ENCODE measurements at places on chromosomes 16 and 17.

DNA sequence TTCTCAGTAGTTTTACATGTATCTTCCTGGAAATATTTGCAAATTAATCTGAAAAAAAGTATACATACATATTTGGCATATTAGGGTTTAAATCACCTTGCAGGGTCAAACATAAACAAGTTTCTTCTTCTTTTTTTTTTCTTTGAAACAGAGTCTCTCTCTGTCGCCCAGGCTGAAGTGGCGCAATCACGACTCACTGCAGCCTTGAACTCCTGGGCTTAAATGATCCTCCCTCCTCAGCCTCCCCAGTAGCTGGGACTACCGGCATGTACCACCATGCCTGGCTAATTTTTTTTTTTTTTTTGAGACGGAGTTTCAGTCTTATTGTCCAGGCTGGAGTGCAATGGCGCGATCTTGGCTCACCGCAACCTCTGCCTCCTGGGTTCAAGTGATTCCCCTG is 12.6 kb upstream of the FUS start:
- no peak for DNase-seq

DNA sequence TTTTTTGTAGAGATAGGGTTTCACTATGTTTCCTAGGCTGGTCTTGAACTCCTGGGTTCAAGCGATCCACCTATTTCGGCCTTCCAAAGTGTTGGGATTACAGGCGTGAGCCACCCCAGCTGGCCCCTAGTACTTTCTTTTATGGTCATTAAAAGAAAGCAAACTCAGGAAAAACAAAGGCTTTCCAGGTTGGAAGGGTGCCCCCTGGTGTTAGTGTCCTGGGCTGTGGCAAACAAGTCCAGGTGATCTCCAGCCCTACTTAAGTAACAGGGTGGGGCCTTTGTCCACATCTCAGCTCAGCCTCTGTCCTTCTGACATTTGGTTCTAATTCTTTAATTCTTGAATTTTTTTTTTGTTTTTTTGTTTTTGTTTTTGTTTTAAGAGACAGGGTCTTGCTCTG is 6.9 kb downstream of the IGFBP4 start:
- DNase-seq, result no peak

DNA sequence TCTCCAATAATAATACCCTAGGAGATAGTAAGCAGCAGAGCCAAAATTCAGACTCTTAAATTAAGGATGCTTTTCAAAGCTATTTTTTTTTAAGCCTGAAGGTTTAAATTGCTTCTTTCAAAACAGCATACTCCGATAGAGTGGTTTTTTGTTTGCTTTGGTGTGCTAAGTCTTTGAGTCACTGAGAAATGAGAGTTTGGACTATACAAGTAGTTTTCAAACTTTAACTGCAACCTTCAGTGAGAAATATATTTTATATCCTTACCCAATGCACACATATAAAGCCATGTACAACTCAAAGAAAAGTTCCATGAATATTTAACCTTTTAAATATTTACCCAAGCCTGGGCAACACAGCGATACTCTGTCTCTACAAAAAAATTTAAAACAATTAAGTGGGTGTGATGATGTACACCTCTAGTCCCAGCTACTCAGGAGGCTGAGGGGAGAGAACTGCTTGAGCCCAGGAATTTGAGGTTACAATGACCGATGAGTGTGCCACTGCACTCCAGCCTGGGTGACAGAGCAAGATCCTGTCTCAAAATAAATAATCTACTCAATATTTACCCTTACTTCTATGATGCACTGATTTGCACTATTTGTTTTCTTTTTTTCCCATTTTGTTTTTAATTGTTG is 19.2 kb downstream of the DCUN1D3 start:
- no peak for DNase-seq

DNA sequence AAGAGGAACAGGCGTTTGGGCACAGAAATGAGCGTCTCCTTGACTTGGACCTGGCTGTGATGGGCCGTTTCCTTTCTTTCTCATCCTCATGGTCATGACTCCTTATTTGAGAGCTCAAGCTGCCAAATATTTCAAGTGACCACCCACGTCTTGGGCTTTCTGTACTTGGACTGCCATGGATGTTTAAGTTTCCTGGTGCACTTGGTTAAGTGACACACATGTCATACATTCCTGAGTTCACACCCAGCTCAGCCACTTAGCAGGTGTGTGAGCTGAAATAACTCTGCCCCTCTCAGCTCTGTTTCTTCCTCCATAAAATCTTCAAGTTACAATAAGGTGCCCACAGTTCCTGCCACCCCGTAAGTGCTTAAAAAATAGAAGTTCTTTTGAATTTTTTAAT is 114.5 kb downstream of the CLEC16A start:
- DNase-seq, result no peak

- DNase-seq, result no peak
Observed at GRCh38 chr17:59702304-59702703, 4.9 kb downstream of the PTRH2 start.

DNA sequence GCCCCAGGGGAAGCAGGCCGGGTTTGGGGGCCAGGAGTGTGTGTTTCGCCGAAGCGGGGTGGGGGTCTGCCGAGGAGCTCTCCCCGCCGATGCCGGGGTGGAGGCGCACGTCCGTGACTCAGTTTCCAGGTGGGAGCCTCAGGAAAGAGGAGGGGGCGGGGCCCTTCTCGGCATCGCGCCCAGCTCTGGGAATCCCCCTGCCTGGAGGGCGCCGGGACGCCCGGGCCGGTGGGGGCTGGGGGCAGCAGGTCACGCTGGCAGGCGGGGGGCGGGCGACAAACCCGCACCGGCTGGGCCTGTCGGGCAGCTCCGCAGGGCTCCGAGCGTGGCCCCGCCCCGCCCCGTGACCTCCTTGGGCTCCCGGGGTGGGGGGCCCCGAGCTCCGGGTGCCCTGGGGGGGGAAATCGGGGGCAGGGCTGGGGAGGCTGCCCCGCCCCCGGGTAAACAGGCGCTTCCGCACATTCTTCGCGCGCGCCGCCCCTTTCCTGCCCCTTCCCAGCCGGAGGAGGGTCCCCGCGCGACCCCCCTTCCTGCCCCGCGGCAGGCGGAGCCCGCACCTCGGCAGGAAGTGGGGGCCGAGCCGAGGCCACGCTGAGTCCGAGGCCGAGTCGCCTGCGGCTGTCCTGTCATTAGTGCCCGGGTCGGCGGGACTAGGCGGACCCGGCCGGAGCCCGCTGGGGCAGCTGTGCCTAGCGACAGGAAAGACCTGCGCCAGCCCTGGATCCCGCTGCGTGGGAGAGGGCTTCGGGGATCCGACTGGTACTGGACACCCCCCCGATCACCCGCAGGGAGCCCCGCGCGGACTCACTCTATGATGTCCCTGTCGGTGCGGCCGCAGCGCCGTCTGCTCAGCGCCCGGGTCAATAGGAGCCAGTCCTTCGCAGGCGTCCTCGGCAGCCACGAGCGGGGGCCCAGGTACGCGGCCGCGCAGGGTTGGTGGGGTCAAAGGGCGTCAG is 9.3 kb downstream of the RIPOR1 start:
- DNase-seq, result no peak

DNA sequence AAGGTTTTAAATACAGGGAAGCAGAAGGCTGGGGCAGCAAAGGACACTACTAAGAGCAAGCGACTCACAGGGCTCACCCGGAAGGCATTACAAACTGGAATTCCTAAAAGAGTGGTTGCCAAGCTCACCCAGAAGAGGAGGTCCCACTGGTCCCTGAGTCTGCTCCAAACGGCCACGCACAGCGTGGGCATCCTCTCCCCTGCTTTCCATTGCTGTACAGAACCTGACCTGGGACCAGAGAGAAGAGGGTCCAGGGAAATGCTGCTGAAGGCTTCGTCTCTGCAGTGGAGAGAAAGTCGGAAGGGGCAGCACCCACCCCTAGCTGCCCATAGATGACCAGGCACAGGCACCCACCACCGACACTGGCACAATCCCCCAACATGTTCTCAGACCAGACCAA is 67.2 kb downstream of the ADCY9 start:
- DNase-seq, result no peak

GRCh38 chr17:28230011-28230410 is 89.0 kb upstream of the TMEM97 start:
- no peak for DNase-seq

GRCh38 chr17:74288785-74289184 is 14.8 kb downstream of the DNAI2 start:
- no peak for DNase-seq

DNA sequence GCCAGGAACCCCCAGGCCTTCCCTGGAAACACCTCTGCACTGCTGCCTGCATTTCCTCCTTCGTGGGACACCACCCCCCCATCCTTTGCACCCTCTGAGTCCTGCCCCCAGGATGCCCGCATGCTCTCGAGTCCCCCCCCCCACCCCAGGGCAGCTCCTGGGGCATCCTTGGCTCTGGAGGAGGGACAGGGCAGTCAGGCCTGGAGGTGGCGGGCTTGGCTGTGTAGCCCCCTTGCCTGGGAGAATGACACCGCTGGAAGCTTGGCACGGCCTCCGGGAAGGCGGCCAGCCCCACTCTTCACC is 98.9 kb upstream of the GSE1 start:
- DNase-seq, result no peak
